Omental fat pad (tissue), 4 donors: ENCODE measurements at places on chromosomes 2 and 18. TPM values are rescaled to one million over a fixed set of nuclear protein-coding genes. Genes with fewer than 3 reads are reported as not detected.

DNA sequence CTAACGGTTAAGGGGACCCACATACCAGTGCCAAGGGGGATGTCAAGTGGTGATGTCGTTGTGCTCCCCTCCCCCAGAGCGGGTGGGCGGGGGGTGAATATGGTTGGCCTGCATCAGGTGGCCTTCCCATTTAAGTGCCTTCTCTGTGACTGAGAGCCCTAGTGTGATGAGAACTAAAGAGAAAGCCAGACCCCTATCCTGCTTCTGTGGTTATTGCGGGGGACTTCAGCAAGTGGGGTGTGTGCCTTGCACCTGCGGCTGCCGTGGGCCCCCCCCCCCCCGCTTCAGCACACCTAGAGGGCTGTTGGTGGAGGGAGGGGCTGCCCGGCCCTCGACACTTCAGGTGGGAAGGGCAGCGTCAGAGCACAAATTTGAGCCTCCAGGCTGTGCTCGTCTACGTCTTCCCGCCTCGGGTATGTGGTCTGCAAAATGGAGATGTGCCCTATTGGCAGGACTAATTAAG lies 6.1 kb downstream of the CTDSP1 start:
- DNase-seq, result no peak

- no peak for DNase-seq
Measured at GRCh38 chr18:24080861-24081260, 58.0 kb upstream of the CABYR start.

GRCh38 chr2:8424997-8425900 lies 256.6 kb upstream of the ID2 start:
- no peak for DNase-seq

The FHOD3 gene
- 1.9 TPM for total RNA-seq

- DNase-seq, result no peak
Measured at GRCh38 chr2:33110461-33110860, 163.7 kb downstream of the LTBP1 start.

DNA sequence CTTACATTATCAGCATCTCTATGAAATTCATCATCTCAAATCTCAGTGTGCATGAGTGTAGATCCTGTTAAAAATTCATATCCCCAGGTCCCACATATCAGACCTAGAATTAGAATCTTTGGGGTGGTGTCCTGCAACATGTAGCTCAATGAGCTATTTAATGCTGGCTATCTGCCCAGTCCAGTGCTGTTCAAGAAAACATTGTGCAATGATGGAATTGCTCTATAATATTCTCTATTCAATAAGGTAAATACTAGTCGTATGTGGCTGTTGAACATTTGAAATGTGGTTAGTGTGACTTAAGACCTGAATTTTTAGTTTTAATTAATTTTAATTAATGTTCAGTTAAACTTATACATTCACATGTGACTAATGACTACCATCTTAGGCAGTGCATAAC lies 127.4 kb downstream of the NOL4 start:
- no peak for DNase-seq

The PMS1 gene
- 29.8 TPM for total RNA-seq

The FZD7 gene
- 3.8 TPM for total RNA-seq

DNA sequence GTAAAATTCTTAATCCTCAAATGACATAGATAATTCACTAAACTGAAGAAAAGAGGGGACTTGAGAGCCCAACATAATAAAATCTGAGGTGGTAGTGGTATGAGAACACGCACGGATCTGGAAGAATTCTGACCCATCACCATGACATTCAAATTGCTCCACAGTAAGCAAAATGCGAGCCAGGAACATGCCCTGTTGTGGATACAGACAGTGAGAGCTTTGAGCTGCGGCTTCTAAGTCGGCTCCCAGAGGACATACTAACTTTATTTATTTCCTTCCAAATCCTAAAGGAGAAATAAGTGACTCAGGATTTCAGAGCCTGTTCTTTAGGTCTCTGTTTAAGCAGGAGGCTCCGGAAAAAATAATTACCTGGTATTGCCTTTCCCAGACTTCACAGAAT lies 143.4 kb upstream of the SMAD7 start:
- DNase-seq, result no peak

The RIT2 gene
- total RNA-seq, result not detected

DNA sequence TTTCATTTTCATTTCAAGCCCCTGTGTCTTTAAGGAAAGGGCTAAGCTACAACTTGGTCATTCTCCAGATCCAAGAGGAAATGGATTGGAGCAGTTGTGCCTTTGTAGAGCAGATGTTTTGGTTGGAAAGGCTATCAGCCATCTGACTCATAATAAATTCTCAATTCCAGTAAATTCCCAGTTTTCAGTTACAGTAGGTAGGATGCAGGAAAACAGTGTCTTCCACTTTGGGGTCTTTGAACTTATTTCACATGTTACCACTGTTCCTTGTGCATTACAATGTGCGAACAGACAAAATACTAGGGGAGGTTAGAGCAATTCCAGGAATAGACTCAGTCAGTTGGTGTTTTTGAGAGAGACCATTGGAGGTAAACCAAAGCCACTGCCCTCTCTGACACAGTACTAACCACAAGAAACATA lies 211.9 kb downstream of the BABAM2 start:
- no peak for DNase-seq

The GPR45 gene
- total RNA-seq, result not detected

The HRH4 gene
- total RNA-seq, result 0.84 TPM

The UGT1A10 gene
- total RNA-seq, result not detected

DNA sequence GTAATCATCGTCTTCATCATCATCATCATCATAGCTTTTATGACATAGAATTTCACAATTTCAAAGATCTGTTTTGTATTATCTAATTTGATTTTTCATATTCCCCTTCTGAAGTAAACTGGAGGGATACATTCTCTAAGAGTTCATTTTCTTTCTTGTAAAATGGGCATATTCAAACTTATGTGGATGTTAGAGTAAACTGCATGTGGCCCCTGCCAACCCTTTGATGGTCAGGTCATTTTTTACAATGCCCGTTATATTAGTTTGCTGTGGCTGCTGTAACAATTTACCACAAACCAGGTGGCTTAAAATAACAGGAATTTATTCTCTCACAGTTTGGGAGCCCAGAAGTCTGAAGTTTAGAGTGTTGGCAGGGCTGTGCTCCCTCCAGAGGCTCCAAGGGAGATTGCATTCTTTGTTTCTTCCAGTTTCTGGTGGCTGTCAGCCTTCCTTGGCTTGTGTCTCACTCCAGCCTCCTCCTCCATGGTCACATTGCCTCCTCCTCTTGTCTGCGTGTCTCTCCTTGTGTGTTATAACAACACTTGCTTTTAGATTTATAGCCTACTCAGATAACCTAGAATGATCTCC lies 127.5 kb upstream of the MMADHC start:
- no peak for DNase-seq

DNA sequence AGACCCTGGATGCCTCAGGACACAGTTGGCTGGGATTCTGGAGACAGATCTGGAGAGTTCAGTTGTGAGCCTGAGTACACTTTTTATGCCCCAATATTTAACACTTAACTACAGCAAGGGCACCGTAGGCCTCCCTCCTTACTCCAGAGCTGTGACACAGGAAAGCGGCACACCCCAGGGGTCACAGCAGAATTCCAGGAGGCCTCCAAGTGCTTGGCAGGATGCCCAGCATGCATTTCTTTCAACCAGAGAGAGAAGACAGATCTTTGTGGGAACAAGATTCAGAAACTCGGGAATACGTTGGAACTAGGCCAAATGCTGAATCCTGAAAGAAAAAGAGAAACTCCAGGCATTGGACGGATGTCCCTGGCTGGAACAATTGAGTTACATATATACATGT lies 199.2 kb upstream of the NT5C1B start:
- DNase-seq, result no peak

DNA sequence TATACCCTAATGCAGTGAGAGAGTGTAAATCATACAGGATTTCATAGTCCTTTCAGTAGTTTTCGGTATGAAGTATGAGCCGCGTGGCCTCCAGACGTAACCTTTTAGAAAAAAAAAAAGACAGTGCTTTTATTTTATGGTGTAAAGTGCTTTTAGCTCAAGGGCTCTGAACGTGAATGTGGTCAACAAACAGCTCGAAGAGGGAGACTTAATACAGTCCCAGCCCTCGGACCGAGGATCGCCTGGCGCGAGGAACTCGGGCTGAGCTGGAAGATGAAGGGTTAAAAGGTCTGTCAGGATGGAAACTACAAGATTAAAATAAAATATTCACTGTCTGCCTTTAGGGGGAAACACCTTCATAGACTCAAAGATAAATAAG lies 4.0 kb upstream of the BCL11A start:
- no peak for DNase-seq

- no peak for DNase-seq
Measured at GRCh38 chr2:169609264-169609663, 25.1 kb downstream of the PPIG start.

GRCh38 chr2:218438596-218438995 lies 19.7 kb downstream of the VIL1 start:
- DNase-seq, result no peak

DNA sequence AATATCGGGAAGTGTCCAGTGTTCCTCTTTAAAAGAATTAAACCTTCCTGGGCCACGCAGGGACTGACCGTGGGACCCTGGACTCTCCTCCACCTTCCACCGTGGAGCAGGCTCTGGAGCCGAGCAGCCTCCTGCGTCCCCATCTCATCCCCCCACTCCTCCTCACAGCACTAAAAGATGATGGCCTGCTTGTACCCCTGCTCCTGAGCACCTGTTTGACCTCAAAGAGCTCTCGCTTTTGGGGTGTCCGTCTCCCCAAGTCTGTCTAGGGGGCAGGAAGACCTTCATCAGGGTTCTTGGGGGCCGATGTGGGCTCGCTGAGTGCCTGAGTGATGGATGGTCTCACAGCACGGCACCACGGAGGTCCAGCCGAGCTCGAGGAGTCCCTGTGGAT lies 1.2 kb upstream of the SDC1 start:
- DNase-seq, result no peak

- DNase-seq, result no peak
Measured at GRCh38 chr18:59876310-59876626, 23.5 kb upstream of the PMAIP1 start.

The SLC30A3 gene
- total RNA-seq, result not detected

DNA sequence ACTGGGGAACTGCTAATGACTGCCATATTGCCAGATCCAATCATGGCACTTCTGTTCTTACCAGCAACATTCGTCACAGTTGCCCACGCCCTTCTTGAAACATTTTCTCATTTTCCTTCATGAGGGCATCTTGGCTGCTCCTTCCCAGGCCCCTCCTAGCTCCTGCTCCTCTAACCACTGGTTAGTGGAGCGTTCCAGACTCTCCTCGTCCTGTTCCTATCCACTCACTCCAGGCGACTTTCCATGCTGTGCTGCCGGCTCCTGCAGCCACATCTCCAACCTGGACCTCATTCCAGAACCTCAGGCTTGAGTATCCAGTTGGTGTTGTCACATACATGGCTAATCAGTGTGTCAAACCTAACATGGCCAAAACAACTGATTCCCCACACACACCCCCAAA lies 1.3 kb upstream of the ADI1 start:
- no peak for DNase-seq

DNA sequence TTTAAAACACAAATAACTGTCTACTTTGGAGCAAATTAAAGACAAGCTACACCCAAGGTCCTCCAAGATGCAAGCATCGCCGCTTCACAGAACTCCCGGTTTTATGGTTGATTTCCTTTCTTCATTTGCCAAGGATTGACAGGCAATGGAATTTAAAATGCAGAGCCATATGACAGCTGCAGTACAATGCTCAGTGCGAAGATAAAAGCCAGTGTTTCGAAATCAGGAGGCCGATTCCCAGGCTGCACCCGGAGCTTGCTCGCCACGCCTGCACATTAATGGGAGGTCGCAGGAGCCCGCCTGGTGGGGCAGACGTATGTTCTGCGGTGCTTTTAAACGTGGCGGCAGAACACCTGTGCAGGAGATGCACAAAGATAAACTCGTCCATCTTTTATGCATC lies 727.6 kb upstream of the SOX11 start:
- DNase-seq, result no peak

The TRIM54 gene
- 2.5 TPM for total RNA-seq

GRCh38 chr2:44715671-44716081 lies 225.8 kb upstream of the SIX3 start:
- no peak for DNase-seq
